Fibroblast of skin of back (primary cell): ENCODE measurements at places on chromosomes 3 and 15.

DNA sequence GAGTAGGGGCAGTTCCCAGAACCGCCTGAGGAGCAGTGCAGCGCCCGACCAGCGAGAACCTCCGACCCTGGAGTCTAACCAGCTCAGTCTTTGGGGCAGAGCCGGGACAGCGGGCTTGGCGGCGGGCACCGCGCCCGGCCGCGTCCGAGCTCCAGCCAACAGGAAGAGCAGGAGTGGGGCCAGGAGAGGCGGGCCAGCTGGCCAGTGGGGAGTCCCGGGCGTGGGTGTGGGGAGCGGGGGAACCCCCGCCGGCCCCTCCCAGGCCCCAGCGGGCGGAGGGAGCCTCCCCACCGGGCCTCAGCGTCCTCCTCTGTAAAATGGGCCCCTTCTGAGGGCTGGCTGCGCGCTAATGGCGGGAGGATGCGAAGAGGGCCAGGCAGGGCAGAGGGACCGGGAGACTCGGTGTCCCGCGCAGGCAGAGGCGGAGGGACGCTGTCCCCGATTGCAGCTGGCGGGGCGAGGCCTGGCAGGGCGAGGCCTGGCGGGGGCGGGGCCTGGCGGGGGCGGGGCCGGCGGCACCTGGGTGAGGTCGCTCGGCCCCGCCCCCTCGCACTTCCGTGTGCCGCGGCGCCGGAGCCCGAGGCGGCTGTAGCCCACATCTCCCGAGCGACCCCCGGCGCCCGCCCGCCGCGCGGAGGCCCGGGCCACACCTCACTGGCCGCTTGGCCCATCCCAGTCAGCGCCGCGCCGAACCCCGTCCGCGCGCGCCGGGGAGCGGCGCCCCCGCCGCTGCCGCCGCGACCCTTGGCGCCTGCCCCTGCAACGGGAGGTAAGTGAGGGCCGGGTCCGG, at the start of gene PRKCD:
Gene PRKCD, plus strand, starts transcription at position 550 of the 790 bp plus-strand sequence. CDS start 17,214 bp downstream, outside the sequence.
- DNase-seq: peak; percentile 74

GRCh38 chr15:90471769-90472168, 58.0 kb upstream of the CRTC3 start:
- DNase-seq: no peak

- DNase-seq: no peak
Observed at GRCh38 chr3:53250453-53250852, 5.4 kb downstream of the TKT start.

- no peak for DNase-seq
Observed at GRCh38 chr15:100284701-100285100, 57.1 kb downstream of the ADAMTS17 start.

DNA sequence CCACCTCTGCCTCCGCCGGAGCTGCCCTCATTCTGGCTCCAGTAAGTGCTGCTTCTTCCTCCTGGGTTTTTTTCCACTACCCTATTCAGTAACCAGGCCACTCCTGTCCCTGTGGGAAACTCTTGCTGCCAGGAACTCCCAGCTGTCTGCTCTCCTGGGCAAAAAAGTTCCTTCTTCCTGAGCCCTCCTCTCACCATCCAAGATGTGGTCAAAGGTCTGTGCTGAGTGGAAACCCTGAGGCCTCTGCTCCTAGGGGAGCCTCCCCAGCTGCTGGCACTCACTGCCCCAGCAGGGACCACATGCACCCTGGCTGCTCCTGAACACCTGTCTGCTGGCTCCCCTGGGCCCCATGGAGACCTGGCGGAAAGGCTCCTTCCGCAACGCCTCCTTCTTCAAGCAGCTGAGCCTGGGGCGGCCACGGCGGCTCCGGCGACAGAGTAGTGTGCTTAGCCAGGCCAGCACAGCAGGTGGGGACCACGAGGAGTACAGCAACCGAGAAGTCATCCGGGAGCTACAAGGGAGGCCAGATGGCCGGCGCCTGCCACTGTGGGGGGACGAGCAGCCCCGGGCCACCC, 454 bp downstream of the C15orf62 start:
- no peak for DNase-seq

GRCh38 chr3:46127503-46127902, 80.6 kb downstream of the CCR1 start:
- peak; percentile 91 for DNase-seq

GRCh38 chr15:52115598-52116427, 3.2 kb upstream of the BCL2L10 start:
- DNase-seq: no peak

DNA sequence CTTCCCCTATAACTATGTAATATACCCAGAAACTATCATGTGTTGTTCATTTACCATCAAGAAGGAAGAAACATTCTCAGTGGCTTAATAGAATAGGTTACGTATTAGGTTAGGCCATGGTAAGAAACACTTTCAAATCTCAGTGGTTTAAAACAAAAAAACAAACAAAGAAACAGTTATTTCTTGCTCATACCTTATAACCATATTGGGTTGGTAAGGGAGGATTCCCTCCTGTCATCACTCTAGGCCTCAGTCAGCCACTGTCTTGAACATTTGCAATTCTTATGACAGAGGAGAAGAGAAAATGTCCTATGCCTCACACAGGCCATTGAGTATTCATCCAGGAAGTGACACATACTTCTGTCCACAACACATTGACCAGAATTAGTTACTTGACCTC, 727.7 kb upstream of the NECTIN3 start:
- DNase-seq: peak; percentile 66

- DNase-seq: peak; percentile 75
Observed at GRCh38 chr15:39301589-39301999, 279.3 kb upstream of the THBS1 start.

GRCh38 chr15:96038650-96039049, 291.9 kb upstream of the NR2F2 start:
- peak; percentile 27 for DNase-seq

- no peak for DNase-seq
Observed at GRCh38 chr3:40152482-40153133, 156.9 kb upstream of the EIF1B start.

GRCh38 chr15:77986891-77987764, 90.4 kb downstream of the TBC1D2B start:
- no peak for DNase-seq

- DNase-seq: no peak
Observed at GRCh38 chr3:195204360-195205163, 66.4 kb downstream of the XXYLT1 start.

DNA sequence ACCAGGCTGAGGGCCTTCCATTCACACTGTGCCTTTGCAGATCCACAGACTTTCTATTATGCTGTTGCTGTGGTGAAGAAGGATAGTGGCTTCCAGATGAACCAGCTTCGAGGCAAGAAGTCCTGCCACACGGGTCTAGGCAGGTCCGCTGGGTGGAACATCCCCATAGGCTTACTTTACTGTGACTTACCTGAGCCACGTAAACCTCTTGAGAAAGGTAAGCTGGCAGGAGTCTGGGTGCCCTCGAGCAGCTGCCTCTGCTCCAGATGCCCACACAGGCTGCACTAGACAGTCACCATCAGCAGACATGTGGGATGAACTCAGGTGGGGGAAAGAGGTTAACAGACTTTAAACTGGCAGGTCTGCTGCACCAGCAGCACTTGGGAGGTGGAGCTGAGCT, 8.3 kb downstream of the TF start:
- no peak for DNase-seq

- no peak for DNase-seq
Observed at GRCh38 chr3:13700362-13700761, 151.4 kb downstream of the FBLN2 start.

- DNase-seq: peak; percentile 34
Observed at GRCh38 chr15:58437531-58438105, 5.8 kb downstream of the LIPC start.

DNA sequence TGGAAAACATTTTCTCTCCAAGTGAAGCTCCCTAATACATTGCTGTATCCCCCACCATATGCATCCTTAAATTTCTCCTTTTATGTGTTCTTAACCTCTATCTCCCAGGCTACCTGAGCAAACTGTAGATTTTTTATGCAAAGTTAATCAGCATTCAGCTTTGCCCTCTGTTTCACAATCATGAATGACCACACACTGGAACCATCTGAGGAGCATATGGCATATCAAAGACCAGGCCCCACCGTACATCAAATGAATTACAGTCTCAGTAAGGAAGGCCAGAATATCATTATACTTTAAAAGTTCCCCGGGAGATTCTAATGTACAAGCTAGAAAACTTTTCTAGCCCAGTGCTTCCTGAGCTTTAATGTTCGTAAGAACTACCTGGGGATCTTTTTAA, 115.5 kb upstream of the NECTIN3 start:
- DNase-seq: no peak

DNA sequence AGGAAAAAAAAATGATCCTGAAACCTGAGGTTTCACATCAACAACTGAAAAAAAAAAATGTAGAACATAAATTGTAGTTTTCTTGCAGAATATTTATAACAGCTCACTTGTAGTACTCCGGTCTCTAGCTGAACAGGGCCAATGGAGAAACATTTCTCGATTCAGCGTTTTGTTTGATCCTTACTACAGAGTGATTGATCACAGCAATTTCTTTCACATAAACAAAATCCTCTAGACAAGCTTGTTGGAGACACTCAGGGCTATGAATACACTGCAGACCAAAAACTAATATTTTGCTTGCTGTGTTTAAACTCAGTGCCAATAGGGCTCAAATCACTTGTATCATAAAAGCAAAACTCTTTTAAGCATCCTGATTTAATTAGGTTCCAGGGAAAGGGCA, 127.0 kb upstream of the CNTN6 start:
- no peak for DNase-seq

DNA sequence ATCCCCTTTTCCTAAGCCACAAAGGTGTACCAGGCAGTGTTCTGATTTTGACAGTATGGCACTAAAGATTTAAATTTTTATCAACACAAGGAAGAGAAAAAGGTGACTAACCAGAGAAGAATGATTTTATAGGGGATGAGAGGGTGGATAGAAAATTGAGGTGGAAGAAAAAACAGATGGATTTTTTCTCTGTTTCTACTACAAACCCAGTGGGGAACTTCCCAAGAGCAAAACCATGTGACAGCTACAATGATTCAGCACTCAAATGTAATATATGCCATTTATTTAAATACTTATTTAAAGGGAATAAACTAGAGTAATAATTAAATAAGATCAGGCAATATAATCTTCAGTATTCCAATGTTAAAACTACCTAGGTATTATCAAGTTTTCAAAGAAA, 11.1 kb downstream of the DCUN1D1 start:
- peak; percentile 71 for DNase-seq

- no peak for DNase-seq
Observed at GRCh38 chr3:144295613-144296012, 324.0 kb downstream of the DIPK2A start.

GRCh38 chr3:153142961-153143360, 19.1 kb upstream of the RAP2B start:
- DNase-seq: peak; percentile 62

- no peak for DNase-seq
Observed at GRCh38 chr3:125166599-125167136, 45.9 kb downstream of the SLC12A8 start.

DNA sequence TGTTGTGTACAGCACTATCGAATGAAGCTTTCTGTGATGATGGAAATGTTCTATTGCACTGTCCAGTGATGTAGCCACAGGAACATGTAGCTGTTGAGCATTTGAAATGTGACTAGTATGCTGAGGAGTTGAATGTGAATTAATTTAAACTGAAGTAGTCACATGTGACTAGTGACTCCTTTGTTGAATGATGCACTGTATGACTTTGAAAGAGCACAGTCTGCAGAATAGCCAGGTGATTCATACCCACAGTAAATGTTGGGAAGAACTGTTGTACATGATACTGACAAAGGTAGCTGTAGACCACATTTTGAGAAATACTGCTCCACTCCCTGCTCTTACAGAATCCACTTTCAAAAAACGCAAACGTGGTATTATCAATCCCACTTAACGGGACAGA, 34.0 kb upstream of the ACTL6A start:
- no peak for DNase-seq

DNA sequence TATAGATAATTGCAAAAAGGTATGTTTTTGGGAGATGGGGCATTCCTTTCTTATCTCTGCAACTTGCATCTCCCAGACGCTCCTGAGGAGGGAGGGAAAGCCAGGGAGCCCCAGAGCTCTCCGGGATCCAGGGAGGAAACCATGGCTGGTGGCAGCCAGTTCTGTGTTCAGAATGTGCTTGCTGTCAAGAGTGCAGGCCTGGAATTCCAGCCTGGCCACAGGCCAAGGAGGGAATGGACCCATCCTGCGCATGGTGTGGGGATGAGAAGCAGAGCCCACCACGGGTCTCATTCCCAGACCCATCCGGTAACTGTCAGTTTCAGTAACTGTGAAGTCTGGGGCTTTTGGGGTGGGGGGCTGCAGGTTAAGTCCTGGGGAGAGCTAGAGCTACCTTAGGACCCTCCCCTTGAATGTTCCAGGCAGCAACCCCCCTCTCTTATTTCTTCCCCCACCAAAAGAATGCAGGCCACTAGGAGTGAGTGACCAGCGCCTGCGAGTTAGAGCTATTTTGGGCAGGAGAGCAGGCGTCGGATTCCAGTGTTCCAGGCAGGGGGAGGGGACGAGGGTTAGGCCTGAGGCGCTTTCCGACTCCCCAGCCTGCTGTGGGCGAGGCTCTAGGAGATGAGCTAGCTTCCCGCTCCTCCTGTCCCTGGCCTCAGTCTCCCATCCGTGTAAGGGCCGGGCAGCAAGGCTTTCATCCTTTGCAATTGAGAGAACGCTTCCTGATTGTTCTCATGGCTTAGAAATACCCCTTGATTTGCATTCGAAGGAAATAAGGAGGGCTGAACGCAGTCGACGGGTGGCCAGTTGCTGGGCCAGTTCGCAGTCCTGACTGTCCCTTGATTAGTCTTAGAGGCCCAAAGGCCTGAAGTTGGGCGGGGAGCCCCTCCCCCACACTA, 781 bp upstream of the DAG1 start:
- peak; percentile 93 for DNase-seq

DNA sequence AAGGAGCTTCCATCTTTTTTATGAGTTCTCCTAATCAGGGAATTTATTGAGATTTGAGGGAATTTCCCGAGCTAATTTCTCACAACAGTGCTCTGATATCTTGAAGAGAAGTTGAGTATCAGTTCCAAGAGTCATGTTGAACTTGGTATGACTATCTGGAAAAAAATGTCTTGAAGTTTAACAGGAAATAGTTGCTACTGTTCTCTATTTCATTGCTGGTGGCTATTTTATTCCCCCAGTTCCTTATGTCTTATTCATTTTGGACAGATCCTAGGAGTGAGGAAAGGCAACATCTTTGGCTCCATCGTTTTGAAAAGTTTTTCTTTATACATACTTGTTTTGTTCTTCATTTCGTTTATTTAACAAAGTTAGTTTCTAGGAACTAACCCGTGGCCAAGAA, 307.8 kb upstream of the AGTR1 start:
- peak; percentile 82 for DNase-seq

DNA sequence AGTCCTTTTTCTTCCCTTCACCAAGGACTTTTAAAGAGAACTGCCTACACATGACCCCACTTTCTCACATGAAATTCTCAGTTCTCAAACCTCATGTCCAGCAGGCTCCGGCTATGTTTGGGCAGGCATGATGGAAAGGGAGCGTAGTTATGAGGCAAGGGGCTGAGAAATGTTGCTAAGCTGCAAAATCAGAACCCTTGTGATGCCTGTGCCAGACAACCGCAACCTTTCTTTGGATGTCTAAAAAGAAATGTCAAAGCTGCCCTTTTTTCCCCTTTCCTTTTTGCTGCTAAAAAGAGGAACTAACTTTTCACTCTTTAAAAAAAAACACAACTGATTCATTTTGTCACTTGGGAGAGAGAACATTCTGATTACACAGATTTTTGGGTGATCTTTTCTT, 19.2 kb downstream of the GNB4 start:
- no peak for DNase-seq
